Endothelial cell of umbilical vein (primary cell): ENCODE measurements at places on chromosomes 7 and 10.
A peak's percentile ranks its signal among the peaks of the same experiment; 100 is the strongest.

DNA sequence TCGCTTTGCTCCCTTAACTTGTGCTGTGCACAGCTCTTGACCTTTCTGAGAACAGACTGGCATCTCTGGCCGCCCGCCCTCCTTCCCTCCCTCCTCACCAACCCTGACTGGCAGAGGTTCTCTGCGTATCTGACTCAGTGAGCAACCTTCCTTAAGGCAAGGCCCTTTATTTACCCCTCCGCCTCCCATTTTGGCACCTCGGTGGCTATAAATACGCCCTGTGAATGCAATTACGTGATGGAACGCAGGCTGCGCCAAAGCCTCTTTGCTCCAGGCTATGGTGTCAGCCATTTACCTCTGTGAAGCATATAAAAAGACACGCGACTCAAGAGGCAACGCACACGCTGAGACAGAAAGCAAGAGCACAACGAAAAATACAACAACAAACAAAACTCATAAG is 764.3 kb downstream of the SUGCT start:
- no peak for DNase-seq

DNA sequence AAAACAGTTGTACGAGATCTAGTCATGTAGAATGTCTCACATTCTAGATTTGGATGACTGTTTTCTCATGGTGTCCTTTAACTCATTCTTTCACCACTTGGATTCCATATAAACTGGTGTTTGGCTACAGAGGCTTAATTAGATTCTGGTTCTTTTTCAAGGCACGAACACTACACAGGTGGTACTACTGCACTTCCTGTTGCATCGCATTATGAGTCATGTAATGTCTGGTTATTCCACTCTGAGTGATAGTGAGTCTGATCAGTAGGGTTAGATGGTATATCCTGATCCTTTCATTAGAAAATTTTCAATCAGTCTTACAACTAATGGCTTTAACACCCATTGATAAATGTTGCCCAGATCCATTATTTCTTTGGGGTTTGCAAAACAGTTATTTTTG is 11.2 kb upstream of the AKAP9 start:
- DNase-seq, result no peak

DNA sequence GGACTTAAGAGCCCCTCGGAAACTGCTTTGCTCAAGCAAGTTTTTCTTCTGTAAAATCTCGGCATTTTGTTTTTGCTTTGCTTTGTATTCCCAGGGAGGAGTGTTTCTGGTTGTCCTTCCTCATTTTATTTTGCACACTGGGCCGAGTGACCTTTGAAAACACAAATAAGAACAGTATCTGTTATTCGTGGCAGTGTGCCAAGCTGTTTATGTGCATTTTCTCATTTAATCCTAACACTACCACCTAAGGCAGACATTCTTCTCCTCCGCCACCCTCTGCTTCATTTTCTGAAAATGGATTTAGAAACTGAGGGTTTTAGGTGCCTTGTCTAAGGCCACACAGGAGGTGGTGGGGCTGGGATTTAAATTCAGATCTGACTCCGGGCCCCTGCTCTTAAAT is 218.5 kb downstream of the TCF7L2 start:
- peak; percentile 53 for DNase-seq

GRCh38 chr7:38855867-38856266 is 53.1 kb downstream of the VPS41 start:
- no peak for DNase-seq

- DNase-seq, result no peak
Measured at GRCh38 chr7:91883676-91884362, 3.3 kb upstream of the MTERF1 start.

GRCh38 chr7:158606671-158607424 is 19.2 kb upstream of the PTPRN2 start:
- DNase-seq, result no peak
